ENCODE measurements at places on chromosomes 5 and 9.
A peak's percentile ranks its signal among the peaks of the same experiment; 100 is the strongest.

DNA sequence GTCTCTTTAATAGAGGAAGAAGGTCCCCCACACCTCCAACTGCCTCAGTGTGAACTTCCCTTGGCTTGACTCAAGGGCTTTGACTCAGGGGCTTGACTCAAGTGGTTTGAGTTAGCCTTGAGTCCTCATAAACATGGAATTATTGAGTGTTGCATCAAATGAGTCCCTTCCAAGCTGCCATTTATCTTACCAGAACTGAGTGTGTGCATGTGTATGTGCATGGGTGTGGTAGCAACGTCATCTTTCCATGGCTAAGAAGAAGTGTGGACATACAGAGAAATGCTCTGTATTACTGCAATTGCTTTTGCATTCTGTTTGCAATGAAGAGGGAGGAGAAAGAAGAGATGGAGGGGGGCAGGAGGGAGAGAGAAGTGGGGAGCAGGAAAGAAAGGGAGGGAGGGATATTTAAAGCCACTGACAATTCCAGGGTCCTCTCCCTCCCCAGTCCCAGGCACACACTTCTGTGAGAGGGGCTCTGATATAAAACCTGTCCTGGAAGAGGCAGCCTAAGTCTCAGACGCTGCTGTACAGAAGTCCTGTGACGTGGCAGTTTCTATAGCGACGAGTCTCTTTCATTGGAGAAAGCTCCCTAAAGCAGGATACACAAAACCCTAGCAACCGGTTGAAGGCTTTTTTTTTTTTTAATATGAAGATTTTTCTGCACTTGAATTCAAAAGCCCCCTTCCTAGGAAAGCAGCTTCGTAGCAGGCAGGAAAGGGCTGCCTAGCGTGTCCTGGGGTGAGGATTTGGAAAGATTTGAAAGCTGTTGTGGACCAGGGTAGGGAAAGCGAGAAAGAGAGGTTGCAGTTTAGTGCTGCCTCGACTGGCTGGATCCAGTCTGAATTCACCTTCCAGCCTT, 93.3 kb upstream of the MAP1B start:
- no peak for DNase-seq

- no peak for DNase-seq
Observed at GRCh38 chr5:81544351-81545018, 150.6 kb upstream of the ACOT12 start.

DNA sequence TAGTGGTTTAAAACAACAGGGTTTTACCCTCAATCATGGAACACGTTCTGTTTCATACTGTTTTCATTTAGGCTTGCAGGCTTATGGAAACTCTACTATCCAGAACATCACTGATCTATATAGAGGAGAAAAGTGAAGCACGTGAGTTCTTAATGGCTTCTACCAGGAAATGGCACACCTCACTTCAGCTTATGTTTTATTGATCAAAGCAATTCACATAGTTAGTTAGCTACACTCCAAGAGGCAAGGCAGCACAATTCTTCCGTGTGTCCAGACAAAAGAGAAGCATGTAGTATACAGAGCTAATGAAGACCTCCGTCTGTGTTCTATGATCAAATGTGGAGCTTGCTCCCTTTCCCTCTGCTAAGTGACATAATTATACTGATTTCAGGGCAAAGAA, 353.3 kb upstream of the CD180 start:
- DNase-seq: no peak

DNA sequence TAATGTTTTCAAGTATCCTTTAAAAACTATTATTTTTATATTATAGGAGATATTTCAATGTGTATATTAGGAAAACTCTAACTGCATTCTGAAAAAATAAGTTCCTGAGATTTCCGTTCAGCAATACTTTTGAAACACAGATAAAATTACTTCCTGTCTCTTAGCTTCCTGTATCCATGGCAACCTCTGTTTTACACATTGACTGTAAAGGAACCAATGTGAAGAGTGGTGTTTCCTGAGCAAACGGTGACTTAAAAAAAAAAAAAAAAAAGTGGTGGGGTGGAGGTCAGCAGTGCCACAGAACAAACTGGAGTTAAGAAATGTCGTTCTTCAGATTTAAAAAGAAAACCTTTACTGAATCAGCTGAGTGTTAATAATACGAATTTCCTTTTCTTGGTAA, at the start of gene LRRC70:
Gene LRRC70, plus strand, starts transcription at position 280 of the 400 bp plus-strand sequence. CDS start 620 bp downstream, outside the sequence.
- peak; percentile 61 for DNase-seq

GRCh38 chr9:104682642-104683041, 11.7 kb upstream of the OR13D1 start:
- no peak for DNase-seq

DNA sequence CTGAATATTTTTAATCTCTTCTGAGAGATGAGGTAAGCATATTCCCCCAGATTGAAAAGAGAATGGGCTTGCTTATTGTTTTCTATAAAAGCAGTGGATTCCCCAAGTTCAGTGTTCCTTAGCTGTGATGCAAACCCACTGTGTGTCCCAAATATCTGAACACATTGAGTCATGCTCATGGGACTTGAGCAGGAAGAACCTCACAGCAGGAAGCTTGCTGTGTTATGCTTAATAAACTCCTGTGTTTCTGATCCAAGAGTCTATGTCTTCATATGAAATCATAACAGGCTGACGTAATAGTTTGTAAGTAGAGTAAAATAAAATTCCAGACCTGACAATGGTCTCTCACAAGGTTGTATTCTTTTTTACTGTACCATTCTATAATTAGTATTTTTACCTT, 24.8 kb upstream of the LOX start:
- no peak for DNase-seq

GRCh38 chr9:16653491-16654399, 216.7 kb downstream of the BNC2 start:
- DNase-seq: no peak

All from naive thymus-derived CD8-positive, alpha-beta T cell (primary cell).